Activated T-helper 9 cell treated with anti-CD3 and anti-CD28 coated beads, Interleukin-2, amount 50 U/mL, for 16 hours (primary cell): ENCODE measurements at places on chromosomes 4 and X.

DNA sequence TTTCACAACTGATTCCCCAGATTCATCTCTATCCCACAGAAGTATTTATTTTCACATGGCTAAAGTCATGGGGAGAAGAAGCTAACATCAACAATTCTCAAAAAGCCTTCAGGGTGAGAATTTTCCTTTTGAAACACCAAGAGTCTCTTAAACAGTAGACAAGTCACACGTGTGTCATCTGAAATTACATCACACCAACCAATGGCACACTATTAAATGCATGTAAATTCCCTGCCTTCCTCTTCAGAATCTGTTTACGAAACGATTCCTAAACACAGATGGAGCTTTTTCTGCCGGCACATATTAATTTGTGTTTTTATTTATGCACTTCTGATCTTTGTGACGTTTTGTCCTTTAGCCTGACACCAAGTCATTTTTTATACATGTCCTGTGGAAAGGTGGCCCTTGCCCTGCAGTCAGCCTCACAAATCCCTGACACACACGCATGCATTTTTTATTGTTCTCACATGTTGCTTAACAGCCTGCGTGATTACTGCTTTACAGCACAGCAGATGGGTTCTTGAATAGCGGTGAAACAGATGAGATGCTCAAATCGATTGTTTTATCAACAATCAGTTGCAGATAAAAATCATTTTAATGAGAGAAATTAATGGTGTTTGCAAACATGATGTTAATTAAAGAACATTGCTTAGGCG lies 735.9 kb upstream of the TENM3 start:
- DNase-seq = no peak

DNA sequence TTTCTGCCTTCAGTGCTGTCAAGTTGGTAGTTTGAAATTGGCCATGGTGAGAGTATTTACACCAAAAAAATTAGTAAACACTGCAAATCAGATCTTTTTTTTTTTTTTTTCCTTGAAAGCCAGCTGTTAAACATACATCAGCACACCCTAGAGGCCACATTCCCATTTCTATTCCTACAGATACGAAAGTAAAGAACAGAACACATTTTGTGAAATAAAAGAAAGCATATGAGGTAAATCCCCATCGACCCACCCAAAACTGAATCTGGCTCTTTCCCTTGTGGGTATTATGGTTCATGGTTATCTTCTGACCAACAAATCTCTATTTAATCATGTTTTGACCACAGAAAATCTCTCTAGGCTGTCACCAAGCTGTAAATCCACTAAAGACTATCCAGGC lies 41.8 kb upstream of the AP1AR start:
- DNase-seq = no peak

DNA sequence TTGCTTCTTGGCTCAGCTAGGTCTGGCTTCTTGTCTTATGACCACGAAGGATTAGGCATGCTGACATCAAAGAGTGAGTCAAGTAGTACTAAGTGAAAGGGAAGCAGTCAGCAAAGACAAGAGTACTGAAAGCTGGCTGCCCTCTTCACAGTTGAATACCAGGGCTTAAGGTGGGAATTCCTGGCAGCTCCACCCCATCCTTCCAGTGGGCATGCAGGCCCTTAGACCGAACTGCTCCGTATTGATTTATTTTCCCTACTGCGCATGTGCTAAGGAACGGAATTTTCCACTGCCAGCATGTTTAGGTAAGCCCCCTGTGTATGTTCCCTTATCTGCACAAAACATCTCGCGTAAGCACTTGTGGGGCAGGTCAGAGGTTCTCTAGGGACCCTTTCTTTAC lies 2320.1 kb downstream of the ARAP2 start:
- DNase-seq = no peak

DNA sequence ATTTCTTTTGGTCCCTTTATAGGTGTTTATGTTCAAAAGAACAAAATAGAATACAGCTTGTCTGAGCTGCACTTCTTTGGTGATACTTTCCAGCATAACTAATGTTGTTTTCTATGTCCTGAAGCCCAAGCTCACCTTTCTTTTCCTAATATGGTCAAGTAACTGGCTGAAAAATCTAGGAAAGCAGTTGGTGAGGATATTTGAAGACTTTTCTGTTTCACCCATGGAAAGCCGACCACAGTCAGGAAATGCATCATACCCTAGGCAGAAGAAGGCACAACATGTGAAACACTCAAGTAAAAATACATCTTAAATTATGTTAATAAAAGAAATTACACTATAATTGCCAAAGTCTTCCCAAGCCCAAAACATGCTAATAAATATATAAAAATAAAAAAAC lies 337.0 kb downstream of the PDGFC start:
- no peak for DNase-seq

- no peak for DNase-seq
Observed at GRCh38 chrX:387729-388128, 1.0 kb upstream of the PPP2R3B start.

GRCh38 chrX:126339928-126340327 lies 173.8 kb upstream of the DCAF12L2 start:
- no peak for DNase-seq

DNA sequence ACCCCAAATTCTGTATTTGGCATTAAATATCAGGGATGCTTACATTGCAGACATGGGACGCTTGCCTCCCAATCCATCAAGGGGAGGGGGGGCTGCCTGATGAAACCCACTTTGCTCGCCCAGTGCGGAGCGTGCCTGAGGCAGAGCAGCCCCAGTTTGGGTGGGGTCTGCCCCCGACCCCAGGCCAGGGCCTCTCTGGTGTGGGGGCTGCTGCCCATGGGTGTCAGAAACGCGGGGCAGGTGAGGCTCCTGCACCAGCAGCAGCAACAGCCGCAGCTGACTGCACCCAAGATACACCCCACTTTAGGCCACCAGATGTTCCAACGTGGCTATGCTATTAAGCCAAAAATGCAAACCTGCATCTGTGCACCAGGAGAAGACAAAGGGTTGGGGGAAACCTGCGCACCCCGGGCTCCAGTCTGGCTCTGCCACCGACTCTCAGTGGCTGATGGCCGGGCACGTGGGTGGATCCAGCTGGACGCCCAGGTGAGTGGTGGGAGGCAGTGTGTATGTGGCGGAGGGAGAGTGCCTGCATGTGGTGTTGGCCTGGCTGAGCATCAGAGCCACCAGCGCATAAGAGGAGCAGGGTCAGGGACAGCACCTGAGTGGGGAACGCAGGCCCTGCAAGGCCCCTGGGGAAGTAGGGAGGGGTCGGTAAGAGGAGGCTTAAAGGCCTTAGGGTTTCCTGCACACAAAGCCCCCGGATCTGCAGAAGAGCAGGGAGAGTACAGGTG lies 86.2 kb downstream of the ABLIM2 start:
- DNase-seq = no peak

DNA sequence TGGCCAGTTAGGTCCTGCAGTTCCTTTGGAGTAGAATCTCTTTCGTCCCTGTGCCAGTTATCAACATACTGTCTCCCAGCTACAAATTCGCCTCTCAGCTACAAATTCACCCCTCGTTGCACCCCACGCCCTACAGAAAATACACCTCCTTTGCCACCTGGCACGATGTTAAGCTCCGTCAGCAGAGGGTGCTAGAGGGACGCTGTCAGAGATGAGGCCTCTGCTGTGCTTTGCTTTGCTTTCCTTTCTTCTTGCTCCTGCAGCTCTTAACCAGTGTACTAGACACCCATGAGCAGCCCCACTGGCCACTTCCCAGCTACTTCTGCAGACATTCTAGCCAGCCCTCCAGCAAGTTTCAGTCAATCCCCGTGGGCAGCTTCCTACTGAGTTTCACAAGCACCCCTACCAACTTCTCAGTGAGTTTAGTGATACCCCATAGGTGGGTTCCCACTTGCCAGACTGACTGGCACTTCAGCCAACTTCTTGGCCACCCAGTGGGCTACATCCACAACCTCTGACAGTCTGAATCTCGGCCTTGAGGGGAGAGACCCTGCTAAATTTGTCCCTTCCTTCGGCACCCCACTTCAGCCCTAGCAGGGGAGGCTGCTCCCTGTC lies 21.8 kb downstream of the HAUS3 start:
- peak; percentile 56 for DNase-seq

DNA sequence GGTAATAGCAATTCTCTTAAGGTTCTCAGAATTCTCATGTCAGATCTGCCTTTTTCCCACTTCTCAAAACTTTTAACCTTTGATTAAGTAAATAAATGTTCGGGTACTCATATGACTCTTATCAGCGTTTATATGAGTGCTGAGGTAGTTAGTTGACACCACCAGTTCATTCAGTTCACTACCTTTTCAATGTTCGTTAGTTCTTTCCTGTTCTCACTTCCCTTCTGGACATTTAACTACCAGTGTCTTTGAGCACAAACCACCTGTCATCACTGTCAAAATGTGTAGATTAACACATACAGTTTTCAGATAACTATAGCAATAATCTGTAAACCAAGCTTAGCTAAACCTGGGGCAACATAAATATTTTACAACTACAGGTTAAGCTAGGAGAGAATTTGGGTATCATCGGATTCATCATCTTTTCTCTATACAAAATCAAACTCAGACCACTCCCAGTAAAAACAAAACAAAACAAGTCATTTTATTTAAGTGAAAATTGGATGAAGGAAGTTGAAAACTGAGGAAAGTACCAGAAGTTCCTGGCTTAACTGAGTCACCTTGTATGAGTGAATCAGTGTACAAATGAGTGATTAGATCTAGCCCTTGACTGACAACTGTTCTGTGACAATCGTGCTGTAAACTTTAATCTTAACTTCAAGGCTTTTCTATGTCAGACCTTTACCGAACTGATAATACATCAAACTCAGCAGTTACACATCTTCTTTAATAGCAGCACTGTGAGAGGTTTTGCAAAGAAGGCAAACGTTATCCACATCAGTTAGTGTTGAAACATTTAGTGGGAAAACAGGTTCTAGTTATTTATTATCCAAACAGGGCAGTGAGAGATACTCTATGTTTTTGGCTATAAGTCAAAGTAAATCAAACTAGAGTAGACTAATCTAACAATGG lies 41.9 kb downstream of the ARHGEF38 start:
- DNase-seq = no peak

DNA sequence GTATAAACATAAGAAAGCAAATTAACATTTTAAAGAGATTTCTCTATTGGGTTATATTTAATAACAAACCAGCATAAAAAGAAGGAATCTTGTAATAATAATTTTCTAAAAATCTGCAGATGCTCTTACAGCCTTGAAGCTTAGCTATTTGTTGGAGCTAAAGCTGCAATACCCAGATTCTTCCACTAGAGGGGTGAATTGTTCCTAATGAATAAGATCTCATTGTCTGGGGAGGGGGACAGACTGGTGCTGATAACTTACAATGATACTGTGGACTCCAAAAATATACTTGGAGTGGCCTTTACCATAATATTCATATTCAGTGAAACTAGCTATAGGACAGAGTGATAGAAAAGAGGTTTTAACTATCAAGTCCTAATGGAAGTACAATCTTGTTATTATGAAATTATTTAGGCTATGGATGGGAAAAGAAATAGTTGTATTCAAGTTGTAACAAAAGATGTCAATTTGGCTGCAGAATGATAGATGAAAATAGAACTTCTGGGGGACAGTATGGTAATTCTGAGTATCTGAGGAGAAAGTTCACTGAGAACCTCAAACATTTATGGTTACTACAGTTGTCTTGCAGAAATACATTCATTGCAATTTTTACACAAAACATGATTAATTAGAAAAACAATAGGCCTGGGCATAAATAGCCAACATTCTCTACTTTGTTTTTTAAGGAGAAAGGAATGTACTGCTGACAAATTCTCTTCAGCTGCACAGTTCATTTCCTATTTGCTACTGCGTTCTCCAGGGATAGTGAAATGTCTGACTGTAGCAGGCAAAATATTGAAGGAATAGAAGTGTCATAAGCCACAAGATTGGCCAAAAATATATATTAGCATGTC lies 443.3 kb downstream of the GBA3 start:
- DNase-seq = no peak

DNA sequence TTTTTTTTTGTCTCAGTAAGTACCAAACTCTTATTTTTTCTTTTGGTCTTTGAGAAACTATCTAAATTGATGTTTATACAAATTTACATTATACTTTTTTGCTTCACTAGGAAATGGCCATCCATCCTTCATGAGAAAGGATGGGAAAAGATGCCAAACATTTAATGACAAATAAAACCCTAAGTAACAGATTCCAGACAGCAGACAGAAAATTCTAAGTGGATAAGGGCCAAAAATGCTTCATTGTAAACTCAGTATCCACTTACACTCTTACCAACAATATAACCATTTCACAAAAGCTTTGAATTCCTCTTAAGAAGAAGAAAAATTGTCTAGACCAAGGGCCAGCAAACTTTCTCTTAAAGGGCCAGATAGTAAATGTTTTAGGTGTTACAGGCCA lies 3.5 kb downstream of the GUCY1B1 start:
- no peak for DNase-seq

DNA sequence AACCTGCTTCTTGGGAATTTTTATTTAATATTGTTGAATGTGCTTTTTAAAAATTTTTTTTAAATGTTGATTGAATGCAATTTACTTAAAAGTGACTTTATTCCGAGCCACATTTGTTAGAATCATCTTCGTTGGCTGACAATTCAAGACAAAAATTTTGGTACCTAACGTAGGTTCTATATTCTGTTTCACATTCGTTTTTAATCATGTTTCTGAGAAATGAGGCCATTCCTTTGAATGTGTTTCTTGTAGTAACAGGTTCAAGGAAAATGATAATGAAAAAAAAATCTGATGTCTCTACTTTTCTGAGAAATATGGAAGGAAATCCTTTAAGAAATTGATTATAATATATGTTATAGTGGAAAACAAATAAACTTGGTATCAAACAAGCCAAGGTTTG lies 92.3 kb upstream of the DCLK2 start:
- no peak for DNase-seq

DNA sequence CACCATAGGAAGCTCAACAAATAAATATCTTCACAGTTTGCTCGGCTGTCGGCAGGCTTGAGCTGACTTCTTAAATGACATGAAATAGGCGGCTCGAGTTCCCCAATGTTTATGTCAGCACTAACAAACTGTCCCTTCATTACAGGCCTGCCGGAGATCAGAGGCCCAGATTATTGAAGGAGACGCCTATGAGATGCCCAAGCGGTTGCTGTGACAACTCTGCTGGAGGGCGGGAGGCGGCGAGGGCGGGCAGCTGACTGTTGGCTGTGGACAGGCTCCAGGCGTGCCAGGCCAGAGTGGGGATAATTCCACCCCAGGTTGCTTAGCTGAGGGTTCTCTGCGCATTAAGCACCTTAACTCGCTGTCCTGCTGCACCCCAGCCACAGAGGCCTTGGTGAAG lies 39.2 kb upstream of the MSX1 start:
- no peak for DNase-seq

- no peak for DNase-seq
Observed at GRCh38 chr4:148214529-148215166, 227.6 kb downstream of the NR3C2 start.

DNA sequence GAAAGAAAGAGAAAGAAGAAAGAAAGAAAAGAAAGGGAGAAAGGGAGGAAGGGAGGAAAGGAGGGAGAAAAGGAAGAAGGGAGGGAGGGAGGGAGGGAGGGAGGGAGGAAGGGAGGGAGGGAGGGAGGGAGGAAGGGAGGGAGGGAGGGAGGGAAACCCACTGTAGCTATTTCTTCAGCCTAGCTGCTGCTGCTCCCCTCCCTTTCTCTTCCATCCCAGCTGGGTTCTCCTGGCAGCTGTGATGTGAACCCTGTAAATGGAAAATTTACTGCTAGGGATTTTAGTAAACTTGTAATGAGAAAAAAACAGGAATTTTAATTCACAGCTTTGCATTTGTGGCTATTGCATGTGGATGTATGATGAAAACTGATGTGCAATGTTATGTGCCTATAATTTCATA lies 8.0 kb downstream of the NR0B1 start:
- no peak for DNase-seq
